Lung (tissue), 17 donors: ENCODE measurements at places on chromosomes 7 and 10. TPM values are rescaled to one million over a fixed set of nuclear protein-coding genes. Genes with fewer than 3 reads are reported as not detected.

DNA sequence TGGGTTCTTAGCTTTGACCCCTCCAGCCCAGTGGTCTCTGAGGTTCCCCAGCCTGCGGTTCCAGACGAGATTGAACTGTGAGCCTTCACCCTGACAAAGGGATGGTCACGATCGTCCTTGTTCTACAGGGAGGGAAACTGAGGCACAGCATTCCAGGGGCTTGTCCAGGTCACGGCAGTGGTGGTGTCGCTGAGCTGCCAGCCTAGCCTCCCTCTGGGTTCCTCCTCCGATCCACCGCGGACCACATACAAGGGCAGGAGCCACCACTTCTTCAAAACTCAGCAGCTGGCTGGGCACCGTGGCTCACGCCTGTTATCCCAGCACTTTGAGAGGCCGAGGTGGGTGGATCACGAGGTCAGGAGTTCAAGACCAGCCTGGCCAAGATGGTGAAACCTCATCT is 35.8 kb downstream of the ELFN1 start:
- DNase-seq, result peak; percentile 6

- DNase-seq, result no peak
Observed at GRCh38 chr10:127743205-127743604, 6.2 kb downstream of the FOXI2 start.

ATOH7 gene
- 0.02 TPM for polyA plus RNA-seq

PIK3CG gene
- 3.5 TPM for polyA plus RNA-seq

ZNF33B gene
- 8.6 TPM for polyA plus RNA-seq

GRCh38 chr7:28083164-28083997 is 97.2 kb downstream of the JAZF1 start:
- peak; percentile 63 for DNase-seq

MNX1 gene
- polyA plus RNA-seq, result not detected

- no peak for DNase-seq
Observed at GRCh38 chr10:98378722-98379121, 36.3 kb downstream of the PYROXD2 start.

AGMO gene
- polyA plus RNA-seq, result 0.04 TPM

DNA sequence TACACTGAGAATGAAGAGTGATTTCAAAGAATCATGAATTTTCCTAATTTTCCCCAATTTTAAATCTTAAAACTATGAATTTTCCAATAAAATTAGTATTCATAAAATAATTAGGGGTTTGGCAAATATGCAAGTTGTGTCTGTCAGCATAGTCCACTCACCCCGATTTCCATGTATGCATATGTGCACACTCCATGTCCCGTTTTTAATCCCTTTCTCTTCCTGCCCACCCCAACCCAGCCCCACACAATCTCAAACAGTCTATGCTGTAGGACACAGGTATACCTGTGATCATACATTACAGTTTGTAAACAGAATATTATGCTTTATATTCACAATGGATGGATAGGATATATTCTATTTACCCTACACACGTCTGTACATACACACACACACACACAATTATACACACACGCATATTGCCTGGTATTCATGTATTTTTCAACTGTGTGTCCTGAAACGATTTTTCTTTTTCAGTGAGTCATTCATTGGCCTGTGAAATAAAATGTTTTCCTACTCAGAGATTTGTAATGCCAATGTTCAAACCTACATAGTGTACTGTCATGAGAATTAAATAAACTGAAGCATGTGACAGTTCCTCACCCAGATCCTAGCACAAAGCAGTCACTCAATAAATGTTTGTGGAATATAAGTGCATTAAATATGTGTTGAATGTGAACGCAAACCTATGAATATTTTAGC is 144.3 kb downstream of the PDE1C start:
- DNase-seq, result no peak

MRLN gene
- 0.35 TPM for polyA plus RNA-seq

- DNase-seq, result peak; percentile 64
Observed at GRCh38 chr10:35898716-35899440, 256.8 kb upstream of the FZD8 start.

GRCh38 chr7:106313966-106314365 is 29.2 kb upstream of the NAMPT start:
- DNase-seq, result peak; percentile 6

GRCh38 chr7:32618987-32619386 is 123.7 kb downstream of the AVL9 start:
- no peak for DNase-seq

- DNase-seq, result no peak
Observed at GRCh38 chr10:110035070-110035921, 27.5 kb downstream of the ADD3 start.

GRCh38 chr7:610531-611280 is 91.1 kb upstream of the PDGFA start:
- peak; percentile 58 for DNase-seq

DNA sequence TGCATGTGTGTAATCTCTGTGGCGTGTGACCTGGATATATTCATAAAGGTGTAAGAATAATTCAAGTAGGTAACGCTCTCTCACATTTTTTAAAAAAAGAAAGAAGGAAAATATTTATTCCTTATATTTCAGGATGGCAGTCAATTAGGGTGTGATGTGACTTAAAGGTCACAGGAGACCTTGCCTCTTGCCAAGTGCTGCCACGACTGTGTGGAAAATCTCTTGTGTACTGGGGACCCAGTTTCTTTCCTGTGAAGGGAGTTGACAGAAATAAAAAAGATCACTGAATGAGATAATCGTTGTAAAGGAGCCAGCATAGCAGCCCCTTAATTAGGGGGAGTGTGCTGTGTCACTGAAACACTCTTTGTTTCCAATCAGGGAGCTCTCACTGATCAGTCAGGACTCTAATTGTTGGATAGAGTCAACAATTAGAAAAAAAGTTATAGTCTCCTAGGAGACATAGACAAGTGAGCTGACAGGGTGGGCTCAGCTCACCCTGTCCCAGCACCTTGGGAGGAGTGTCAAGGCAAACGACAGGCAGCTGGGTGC is 31.1 kb downstream of the PTPRE start:
- DNase-seq, result no peak

AGAP9 gene
- polyA plus RNA-seq, result 3.6 TPM

CUZD1 gene
- polyA plus RNA-seq, result 1.0 TPM

TMEM184A gene
- polyA plus RNA-seq, result 9.9 TPM

DNA sequence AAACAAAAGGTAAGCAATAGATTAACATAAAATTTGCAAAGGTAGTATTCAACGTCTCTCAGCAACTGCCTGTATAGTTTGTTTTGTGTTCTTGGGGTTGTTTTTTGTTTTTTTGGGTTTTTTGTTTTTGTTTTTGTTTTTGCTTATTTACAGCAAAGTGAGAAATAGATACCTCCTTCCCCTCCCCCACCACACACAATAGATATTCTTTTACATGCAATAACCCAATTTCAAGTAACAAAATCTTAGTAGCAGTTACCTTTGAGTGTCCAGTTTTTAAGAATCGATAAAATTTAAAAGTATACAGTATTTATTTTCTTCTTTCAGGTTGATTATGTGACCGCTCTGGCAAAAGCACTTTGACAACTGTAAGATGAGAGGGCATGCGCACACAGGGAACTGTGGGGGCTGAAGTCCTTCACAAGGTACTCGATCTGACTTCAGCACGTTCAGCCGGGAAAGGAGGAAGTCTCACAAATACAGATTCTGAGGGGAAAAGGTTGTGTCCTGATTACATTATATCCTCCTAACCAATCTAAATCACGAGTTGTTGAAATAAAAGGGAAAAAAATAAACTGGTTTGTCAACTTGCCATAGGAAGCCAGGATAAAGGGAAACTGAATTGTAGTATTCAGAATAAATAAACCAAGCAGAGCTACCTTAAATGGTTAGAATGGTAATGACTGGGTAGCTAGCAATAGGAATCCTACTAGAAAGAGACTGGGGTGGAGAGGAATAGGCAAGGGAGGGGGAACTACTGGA is 47.8 kb downstream of the CPEB3 start:
- peak; percentile 59 for DNase-seq

LRRC18 gene
- 2.4 TPM for polyA plus RNA-seq

- DNase-seq, result no peak
Observed at GRCh38 chr7:2196381-2197378, 36.1 kb downstream of the MAD1L1 start.

SPDYE8 gene
- not detected for polyA plus RNA-seq

- DNase-seq, result no peak
Observed at GRCh38 chr10:73900064-73900463, 10.9 kb upstream of the PLAU start.

IQUB gene
- 1.0 TPM for polyA plus RNA-seq

DNA sequence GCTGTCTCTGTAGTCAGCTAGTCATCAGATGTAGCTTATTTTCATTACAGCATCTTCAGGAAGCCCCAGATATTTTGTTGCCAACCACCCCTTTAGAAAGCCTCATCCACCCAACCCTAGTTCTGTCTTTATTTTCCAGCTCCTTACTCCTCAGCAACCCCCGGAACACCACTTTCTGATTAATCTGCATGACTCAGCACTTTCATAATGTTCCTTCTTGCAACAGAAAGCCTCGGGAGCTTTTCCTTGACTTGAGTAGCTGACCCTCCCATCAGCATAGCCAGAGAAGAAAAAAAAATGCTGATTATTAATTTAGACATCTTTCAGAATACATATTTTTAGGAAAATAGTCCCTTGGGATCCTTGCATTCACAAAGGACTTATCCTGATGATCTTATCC is 244.0 kb upstream of the CXCL12 start:
- DNase-seq, result no peak

AOAH gene
- polyA plus RNA-seq, result 36.4 TPM

GRCh38 chr10:117483056-117483590 is 59.4 kb upstream of the EMX2 start:
- no peak for DNase-seq

- DNase-seq, result no peak
Observed at GRCh38 chr10:14356921-14357320, 26.2 kb upstream of the FRMD4A start.

GRCh38 chr7:151453326-151453791 is 13.4 kb upstream of the CRYGN start:
- peak; percentile 4 for DNase-seq

SRRT gene
- 76.1 TPM for polyA plus RNA-seq

- DNase-seq, result peak; percentile 79
Observed at GRCh38 chr10:21499701-21500577, 25.5 kb downstream of the SKIDA1 start.

GRCh38 chr10:96719850-96720421 is 378 bp downstream of the PIK3AP1 start:
- peak; percentile 30 for DNase-seq

COL28A1 gene
- 2.2 TPM for polyA plus RNA-seq

VWDE gene
- polyA plus RNA-seq, result 0.15 TPM

GRCh38 chr10:101506829-101507661 is 81.0 kb downstream of the POLL start:
- peak; percentile 76 for DNase-seq

DNA sequence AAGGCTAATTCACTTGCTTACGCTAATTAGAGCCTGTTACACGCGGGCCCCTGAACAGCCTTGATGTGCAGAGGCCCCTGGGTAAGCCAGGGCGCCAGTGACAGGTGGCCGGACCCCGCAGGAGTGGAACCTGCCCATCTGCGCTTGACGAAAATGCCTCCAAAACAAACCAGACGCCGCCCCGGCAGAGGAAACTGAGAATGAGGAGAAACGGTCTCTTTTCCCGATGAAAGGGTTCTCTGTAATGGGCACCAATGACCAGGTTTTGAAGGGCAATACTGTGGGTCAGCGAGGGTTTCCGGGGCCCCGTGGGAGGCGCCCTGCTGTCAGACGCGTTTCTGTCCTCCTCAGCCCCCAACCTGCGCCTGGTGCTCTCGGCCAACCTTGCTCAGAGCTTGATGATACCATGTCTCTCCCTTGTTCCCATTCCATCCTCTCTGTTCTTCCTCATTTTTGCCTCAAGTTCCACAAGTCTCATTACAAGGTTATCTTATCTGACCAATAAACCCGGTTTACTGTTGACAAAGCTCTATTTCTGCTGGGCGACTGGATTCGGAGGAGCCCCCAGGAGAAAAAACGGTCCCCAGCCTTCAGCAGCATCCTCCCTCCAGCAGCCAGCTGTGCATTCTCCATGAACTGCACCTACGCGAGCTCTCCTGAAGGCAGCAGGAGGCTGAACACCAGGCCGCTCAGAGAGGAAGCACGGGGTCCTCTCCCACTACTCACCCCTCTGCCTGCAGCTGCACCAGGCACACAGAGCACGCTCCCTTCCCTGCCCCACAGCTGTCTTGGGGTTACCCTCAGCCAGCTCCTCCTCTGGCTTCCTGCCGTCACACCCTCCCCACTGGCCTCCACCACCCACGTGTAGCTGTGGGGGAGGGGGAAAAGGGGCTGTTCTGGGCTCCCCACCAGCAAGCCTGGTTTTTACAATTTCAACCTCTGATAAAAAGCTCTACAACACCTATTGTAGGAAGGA is 202.0 kb downstream of the MAD1L1 start:
- DNase-seq, result no peak

ADRB1 gene
- polyA plus RNA-seq, result 6.6 TPM
